ENCODE measurements at places on chromosomes 6 and 20.

GRCh38 chr6:2101213-2101612, 144.2 kb downstream of the GMDS start:
- no peak for DNase-seq

DNA sequence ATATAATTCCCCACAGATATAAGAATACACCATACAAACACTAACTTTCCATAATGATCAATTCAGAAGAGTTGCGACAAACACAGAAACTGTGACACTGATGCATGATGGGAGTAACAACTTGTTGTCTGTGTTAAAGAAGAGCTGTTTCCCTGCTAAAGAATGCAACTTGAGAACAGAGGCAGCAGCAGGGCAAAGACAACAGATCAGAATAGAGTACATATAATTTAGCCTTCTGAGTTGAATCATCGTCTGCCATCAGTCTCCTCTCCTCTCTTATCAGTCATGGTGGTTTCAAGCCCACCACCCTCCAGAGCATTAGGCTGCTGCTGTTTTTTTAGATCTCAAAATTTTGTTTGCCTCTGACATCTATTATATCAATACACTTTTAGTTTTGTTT, 280.4 kb downstream of the UBE3D start:
- DNase-seq = no peak

- no peak for DNase-seq
These were observed 27.7 kb downstream of the KCNS1 start for GRCh38 chr20:45073221-45073620.

DNA sequence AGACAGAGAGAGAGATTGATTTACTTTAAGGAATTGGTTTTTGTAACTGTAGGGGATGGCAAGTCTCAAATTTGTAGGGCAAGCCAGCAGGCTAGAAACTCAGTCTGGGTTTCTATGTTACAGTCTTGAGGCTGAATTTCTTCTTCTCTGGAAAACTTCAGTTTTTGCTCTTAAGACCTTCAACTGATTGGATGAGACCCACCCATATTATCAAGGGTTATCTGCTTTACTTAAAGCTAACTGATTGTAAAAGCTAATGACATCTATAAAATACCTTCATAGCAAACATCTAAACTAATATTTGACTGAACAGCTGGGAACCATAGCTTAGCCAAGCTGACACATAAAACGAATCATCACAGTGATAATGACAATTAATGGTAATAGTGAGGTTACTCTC, 22.4 kb downstream of the SLC35F1 start:
- no peak for DNase-seq

All from stimulated activated CD8-positive, alpha-beta memory T cell treated with anti-CD3 and anti-CD28 coated beads, Interleukin-12 subunit alpha, Interleukin-12 subunit beta, amount 100 ng/mL, for 4 hours (primary cell).